Activated CD8-positive, alpha-beta T cell treated with anti-CD3 and anti-CD28 coated beads, Interleukin-2, amount 10 ng/mL, durations not matched to agents 7 days and 5 days (primary cell): ENCODE measurements at places on chromosomes 4 and X. TPM values are rescaled to one million over a fixed set of nuclear protein-coding genes. Genes with fewer than 3 reads are reported as not detected.

- no peaks in the 10 kb centered on the region for H3K36me3 ChIP-seq
- DNase-seq = no peak
- peak overlapping the region; percentile 81 for H3K27ac ChIP-seq
- H3K27me3 ChIP-seq = no peaks in the 10 kb centered on the region
These were observed 449 bp downstream of the CTPS2 start for GRCh38 chrX:16711893-16712547.

DNA sequence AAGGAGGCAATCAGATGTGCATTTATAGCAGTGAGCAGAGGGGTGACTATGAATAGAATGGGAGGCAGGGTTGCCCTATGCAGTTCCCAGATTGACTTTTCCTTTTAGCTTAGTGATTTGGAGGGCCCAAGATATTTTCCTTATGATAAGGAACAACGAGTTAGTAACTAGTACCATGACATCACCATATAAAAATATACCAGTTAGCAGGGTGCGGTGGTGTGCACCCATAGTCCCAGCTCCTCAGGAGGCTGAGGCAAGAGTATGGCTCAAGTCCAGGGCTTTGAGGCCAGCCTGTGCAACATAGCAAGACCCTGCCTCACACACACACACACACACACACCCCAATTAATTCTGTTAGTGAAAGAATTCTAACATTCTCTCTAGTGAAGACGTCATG lies 53.0 kb downstream of the IL13RA2 start:
- no peak overlapping the region for H3K27ac ChIP-seq
- H3K27me3 ChIP-seq = no peaks in the 10 kb centered on the region
- H3K4me3 ChIP-seq = no peak overlapping the region
- DNase-seq = no peak
- no peaks in the 10 kb centered on the region for H3K36me3 ChIP-seq
- H3K4me1 ChIP-seq = no peaks in the 10 kb centered on the region

DNA sequence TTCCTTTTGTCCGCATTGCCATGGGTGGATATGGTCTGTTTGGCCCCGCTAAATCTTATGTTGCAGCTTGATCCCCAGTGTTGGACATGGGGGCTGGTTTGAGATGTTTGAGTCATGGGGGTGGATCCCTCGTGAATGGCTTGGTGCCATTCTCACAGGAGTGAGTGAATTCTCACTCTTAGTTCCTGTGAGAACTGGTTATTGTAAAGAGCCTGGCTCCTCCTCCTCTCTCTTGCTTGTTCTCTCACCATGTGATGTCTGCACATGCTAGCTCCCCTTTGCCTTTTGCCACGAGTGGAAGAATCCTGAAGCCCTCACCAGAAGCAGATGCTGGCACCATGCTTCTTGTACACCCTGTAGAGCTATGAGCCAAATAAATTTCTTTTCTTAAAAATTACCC lies 22.6 kb upstream of the STBD1 start:
- no peak overlapping the region for H3K4me3 ChIP-seq
- H3K27me3 ChIP-seq = peaks cover 23% of the 10 kb centered on the region
- H3K27ac ChIP-seq = no peak overlapping the region
- H3K36me3 ChIP-seq = no peaks in the 10 kb centered on the region
- DNase-seq = no peak

DNA sequence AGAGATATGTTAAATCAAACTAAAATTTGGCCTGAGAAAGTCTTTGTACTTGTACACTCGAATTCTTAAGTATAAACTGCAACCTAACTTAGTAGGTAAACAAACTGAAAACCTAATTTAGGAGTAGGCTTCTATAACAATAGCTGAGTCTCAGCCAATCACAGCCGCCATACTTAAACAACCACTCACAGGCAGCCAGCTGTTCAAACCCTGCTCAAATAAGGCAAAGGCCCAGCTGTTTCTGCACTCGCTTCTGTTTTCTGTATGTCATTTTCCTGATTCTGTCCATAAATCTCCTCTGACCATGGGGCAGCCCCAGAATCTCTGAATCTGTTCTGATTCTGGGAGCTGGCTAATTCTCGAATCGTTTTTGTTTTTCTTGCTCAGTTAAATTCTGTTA lies 7.8 kb upstream of the PLS3 start:
- H3K27ac ChIP-seq = no peak overlapping the region
- H3K4me3 ChIP-seq = no peak overlapping the region
- H3K27me3 ChIP-seq = no peaks in the 10 kb centered on the region
- no peak for DNase-seq

DNA sequence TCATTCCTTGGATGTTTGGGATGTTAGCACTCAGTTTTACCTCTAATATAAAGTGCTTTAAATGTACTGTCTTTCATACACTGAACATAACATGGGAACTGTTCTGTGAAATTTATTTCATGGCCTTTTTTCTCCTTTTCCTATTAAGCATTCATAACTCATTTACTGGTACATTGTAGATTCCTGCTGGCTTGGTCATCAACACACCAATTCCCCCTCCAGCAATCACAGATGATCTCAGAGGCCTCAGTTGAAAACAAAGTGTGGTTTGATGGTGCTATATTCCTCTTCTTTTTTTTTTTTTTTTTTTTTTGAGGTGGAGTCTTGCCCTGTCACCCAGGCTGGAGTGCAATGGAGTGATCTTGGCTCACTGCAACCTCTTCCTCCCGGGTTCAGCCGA lies 61.9 kb upstream of the FAM47B start:
- H3K36me3 ChIP-seq = no peaks in the 10 kb centered on the region
- H3K27ac ChIP-seq = no peak overlapping the region
- H3K4me1 ChIP-seq = no peaks in the 10 kb centered on the region
- DNase-seq = no peak

DNA sequence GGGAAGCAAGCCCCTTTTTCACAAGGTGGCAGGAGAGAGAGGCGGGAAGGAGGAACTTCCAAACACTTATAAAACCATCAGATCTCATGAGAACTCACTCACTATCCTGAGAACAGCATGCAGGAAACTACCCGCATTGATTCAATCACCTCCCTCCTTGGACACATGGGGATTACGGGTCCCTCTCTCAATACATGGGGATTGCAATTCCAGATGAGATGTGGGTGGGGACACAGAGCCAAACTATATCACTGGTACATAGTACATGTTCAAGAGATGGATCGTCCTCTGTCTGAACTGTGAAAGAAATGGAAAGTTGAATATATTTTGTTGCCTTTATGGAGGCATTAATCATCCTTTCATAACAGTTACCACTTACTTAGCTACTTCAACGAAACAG lies 12.8 kb downstream of the EREG start:
- H3K27ac ChIP-seq = no peak overlapping the region
- H3K4me1 ChIP-seq = no peaks in the 10 kb centered on the region
- H3K27me3 ChIP-seq = peaks cover 6% of the 10 kb centered on the region
- no peaks in the 10 kb centered on the region for H3K36me3 ChIP-seq

- no peaks in the 10 kb centered on the region for H3K36me3 ChIP-seq
- peaks cover 2% of the 10 kb centered on the region for H3K4me1 ChIP-seq
- H3K4me3 ChIP-seq = no peak overlapping the region
- no peak for DNase-seq
- no peak overlapping the region for H3K27ac ChIP-seq
- H3K27me3 ChIP-seq = peaks cover 4% of the 10 kb centered on the region
These were observed 7.0 kb upstream of the HAUS7 start for GRCh38 chrX:153477364-153477857.

DNA sequence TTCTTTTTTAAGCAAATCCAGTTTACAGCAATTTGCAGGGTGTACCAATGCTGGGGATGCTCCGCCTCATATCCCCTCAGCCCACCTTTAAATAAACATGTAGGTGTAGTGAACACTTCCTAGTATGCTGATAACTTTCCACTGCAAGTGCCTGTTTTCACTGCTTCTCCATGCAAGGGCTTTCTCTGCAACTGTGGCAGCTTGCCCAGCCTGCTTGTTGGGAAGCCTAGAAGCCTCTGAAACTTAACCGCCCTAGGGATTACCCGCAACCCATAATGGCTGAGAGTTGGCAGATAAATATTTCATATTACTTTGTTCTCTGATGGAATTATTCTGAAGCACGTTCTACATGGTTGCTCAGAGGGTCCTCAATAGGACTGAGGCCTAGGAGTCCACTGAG lies 253.7 kb upstream of the DDX53 start:
- no peaks in the 10 kb centered on the region for H3K27me3 ChIP-seq
- no peaks in the 10 kb centered on the region for H3K4me1 ChIP-seq
- H3K4me3 ChIP-seq = no peak overlapping the region
- no peak for DNase-seq
- H3K36me3 ChIP-seq = no peaks in the 10 kb centered on the region
- H3K27ac ChIP-seq = no peak overlapping the region

- no peaks in the 10 kb centered on the region for H3K27me3 ChIP-seq
- peaks cover 29% of the 10 kb centered on the region for H3K36me3 ChIP-seq
- peak overlapping the region; percentile 57 for H3K4me3 ChIP-seq
- no peak for DNase-seq
- H3K27ac ChIP-seq = peak overlapping the region; percentile 81
- H3K4me1 ChIP-seq = peaks cover 72% of the 10 kb centered on the region
These were observed 115.1 kb downstream of the SH3KBP1 start for GRCh38 chrX:19772096-19772821.

- no peaks in the 10 kb centered on the region for H3K36me3 ChIP-seq
- no peak overlapping the region for H3K4me3 ChIP-seq
- H3K4me1 ChIP-seq = no peaks in the 10 kb centered on the region
- H3K27ac ChIP-seq = no peak overlapping the region
These were observed 97.9 kb upstream of the DDIT4L start for GRCh38 chr4:100288161-100288560.

GRCh38 chrX:40485102-40485826 lies 95.5 kb upstream of the ATP6AP2 start:
- H3K27ac ChIP-seq = no peak overlapping the region
- no peak overlapping the region for H3K4me3 ChIP-seq
- DNase-seq = no peak
- peaks cover 12% of the 10 kb centered on the region for H3K4me1 ChIP-seq
- no peaks in the 10 kb centered on the region for H3K27me3 ChIP-seq

GRCh38 chr4:92112805-92113204 lies 191.0 kb upstream of the GRID2 start:
- no peak for DNase-seq
- H3K27ac ChIP-seq = no peak overlapping the region
- H3K36me3 ChIP-seq = no peaks in the 10 kb centered on the region

The PPP4R3C gene
- not detected for total RNA-seq

The RAI2 gene
- not detected for total RNA-seq

The FATE1 gene
- total RNA-seq = not detected

The POF1B gene
- not detected for total RNA-seq
